ENCODE measurements at places on chromosomes 3 and 15.

DNA sequence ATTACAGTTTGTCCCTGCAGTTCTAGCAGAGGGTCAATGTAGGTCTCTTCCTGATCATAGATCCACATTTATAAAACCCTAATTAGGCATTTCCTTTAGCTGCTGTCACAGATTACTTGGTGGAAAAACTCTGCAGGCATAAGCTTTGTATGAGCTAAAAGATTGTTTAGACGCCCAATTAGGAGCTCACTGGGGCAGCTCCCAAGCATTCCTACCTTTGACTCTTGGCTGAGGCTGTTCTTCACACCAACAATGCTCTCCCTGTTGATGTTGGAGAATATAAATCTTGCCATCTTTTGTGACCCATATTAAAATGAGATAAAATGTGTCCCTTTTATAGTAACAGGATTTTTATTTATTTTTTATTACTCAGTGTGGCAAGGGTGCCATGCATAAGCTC lies 148.3 kb upstream of the TRIM42 start:
- no peak for DNase-seq

DNA sequence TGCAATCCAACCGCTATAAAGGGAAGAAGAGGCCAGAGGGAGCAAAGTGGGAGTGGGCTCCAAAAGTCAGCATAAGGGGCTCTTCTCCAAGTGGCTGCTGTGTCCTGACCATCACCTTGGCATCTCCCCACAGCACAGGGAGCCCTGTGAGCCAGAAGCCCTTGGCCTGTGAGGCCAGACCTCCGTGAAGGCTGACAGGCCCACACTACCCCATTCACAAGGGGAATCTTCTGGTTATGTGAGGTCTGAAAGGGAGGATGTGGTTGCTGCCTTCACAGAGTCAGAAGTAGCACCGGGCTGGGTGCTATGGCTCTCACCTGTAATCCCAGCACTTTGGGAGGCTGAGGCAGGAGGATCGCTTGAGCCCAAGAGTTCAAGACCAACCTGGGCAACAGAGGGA lies 2.6 kb upstream of the ULK3 start:
- DNase-seq: no peak

GRCh38 chr3:122789585-122790273 lies 3.9 kb downstream of the HSPBAP1 start:
- DNase-seq: no peak

DNA sequence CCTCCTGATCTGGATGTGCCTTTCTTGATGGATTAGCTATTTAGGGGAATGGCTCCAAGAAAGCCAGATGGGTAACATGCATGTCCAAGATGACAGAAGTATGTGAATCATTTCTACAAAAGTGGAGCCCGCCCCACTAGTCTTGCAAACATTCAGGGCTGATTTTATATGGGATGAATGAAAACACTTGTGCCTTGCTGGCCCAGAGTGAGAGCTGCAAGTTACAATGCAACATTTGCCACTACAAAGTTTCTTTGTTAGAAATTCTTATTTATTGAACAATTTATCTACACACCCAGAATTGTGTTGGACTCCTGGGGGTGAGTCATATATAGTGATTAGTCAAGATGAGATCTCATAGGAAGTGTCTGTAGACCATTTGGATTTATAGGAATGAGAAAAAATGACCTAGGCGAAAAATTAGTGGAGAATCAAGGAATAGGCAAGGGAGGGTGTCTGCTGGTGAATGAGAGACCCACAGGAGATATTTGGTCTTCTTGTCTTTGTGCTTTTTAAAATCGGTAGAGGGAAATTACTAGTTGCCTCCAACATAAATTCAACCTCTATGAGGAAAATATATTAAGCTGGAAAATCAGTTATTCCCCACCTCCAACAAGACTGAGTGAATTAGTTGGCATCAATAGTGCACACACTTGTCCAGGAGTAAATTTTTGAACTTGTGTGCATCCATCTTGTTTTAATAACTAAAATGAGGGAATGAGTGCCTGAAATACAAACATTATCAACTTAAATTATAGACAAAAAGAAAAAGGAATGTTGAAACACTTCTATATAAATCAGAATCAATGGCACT lies 53.5 kb upstream of the DCBLD2 start:
- peak; percentile 44 for DNase-seq

- no peak for DNase-seq
Measured at GRCh38 chr3:3636815-3637214, 162.4 kb upstream of the LRRN1 start.

- DNase-seq: no peak
Measured at GRCh38 chr15:88741671-88742070, 61.6 kb upstream of the ACAN start.

GRCh38 chr3:53072653-53073552 lies 27.0 kb upstream of the SFMBT1 start:
- peak; percentile 89 for DNase-seq

GRCh38 chr15:89649716-89650115 lies 5.6 kb downstream of the KIF7 start:
- no peak for DNase-seq

DNA sequence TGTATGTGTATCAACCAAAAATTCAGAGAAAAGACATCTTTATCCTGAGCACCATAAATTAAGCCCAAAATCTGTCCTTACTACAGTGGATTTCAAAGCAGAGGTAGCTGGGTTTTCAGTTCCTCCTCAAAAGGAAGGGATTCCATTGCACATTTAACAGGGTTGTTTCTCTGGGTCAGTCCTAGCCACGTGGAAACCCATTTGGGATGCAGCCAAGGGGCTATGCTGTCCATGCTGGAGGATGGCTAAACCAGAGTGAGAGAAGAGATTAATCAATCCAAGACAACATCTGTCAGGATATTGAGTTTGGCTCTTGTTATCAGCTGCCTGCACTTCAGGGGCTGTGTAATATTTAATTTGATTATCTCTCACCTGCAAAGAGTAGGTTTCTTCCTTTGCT lies 28.1 kb downstream of the LSAMP start:
- DNase-seq: no peak

DNA sequence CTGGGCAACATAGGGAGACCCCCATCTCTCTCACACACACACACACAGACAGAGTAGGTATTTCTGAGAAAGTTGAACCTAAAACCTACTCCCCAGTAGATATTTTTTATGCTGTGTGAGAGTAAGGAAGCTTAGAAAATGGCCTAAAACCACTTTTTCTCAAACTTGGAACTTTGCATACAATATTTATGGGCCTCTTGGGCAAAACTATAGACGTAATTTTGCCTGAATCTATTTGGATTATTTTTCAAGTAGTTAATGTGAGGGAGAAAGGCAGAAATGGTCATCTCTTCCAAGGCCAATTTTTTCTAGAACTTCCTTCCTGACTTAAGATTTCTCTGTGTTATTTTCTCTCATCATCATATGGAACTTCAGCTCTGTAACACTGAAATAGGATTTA lies 81.7 kb downstream of the ZNF609 start:
- no peak for DNase-seq

DNA sequence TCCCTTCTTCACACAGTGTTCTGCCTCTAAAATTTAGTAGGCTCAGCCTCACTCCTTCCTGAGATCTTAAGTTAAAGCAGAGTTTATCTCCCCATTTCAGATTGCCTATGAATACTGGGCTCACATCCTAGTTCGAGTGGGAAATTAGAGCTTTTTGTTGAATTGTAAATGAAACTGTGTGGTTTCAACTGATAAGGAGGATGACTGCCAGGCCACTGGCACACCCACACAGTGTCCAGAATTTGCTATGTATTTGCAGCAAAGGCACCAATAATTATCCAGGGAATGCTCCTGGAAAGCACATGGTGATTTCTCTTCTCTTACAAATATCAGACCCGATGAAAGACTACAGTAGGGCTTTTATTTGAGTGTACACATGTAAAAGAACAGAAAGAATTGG lies 308.1 kb upstream of the COL8A1 start:
- no peak for DNase-seq

DNA sequence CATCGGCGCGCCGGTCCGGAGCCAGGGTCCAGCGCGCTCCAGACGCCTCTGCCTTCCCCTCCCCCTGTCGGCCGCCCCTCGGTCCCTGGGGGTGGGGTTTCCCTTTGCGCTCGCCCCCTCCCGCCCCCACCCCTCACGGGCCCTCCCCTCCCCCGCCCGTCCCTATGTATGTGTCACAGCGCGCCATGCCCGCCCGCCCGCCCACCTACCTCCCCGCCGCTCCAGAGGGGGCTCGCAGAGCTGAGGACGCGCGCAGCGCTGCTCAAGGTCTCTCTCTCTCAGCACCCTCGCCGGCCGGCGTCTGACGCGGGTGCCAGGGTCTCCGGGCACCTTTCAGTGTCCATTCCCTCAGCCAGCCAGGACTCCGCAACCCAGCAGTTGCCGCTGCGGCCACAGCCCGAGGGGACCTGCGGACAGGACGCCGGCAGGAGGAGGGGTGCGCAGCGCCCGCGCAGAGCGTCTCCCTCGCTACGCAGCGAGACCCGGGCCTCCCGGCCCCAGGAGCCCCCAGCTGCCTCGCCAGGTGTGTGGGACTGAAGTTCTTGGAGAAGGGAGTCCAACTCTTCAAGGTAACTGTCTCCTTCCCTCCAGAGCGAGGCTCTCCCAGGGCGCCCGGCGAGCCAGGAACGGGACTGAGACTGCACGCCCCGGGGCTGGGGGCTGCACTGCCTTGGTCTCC lies at the start of gene ACAN:
ACAN (plus strand) TSS at position 196 of the 679 bp plus-strand sequence. CDS start 32,771 bp downstream, outside the sequence.
- DNase-seq: no peak

GRCh38 chr15:82613747-82614146 lies 33.4 kb downstream of the CPEB1 start:
- no peak for DNase-seq

- DNase-seq: no peak
Measured at GRCh38 chr3:117409256-117409655, 699.7 kb downstream of the TUSC7 start.

DNA sequence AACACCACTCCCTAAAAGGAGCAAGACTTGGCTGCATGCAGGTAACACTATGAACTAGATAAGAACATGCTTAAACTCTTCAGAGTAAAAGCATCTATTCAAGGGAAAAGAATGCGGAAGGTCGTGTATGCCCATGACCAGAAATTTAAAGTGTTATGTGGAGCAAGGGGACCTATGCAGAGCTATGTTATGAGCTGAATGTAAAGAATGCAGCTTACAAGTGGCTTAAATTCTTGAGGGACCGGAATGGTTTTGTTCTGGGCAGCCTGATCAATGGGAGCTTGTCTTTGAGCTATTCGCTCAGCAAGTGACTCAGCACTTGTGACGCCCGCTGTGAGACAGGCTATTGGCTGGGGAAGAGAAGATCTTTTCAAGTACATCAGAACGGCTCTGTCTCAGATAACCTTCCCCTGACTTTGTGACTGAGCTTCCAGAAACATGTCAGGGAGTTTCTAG lies 367.5 kb upstream of the THBS1 start:
- no peak for DNase-seq

- DNase-seq: no peak
Measured at GRCh38 chr3:124223853-124224252, 231.9 kb upstream of the ROPN1 start.

DNA sequence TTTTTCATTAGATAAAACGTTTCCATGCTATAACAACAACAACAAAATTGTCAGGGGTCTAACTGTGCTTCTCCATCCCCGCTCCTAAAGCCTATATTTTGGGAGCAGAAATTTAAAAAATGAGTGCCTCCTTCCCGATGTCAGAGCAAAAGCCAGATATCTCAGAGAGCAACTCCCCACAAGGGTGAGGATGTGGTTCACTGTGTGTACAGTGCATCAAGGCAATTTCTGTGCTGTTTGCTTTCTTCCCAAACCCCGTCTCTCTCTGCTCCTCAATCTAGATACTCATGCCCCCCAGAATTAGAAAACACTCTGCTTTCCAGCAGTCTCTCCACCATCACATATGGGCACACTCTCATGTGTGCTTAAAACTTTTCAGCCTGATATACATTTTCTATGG lies 76.7 kb upstream of the MBNL1 start:
- DNase-seq: no peak

GRCh38 chr3:171548917-171549316 lies 88.7 kb upstream of the TNIK start:
- no peak for DNase-seq

DNA sequence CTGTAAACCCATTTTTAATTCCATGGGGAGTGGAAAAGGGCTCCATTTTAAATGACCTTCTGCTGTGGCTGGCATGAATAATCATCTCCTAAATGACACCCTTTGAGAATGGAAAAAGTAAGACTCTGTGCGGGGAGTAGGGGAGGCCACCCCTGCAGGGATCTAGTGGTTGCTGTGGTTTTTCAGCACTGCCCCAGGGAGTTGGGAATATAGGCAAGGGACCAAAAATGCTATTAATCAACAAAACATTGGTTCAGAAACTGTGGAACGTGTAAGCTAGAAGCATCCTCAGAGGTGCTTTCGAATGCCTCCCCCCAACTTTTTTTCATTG lies 30.1 kb upstream of the ADAMTS7 start:
- no peak for DNase-seq

GRCh38 chr15:70186152-70186551 lies 88.4 kb upstream of the TLE3 start:
- DNase-seq: no peak

DNA sequence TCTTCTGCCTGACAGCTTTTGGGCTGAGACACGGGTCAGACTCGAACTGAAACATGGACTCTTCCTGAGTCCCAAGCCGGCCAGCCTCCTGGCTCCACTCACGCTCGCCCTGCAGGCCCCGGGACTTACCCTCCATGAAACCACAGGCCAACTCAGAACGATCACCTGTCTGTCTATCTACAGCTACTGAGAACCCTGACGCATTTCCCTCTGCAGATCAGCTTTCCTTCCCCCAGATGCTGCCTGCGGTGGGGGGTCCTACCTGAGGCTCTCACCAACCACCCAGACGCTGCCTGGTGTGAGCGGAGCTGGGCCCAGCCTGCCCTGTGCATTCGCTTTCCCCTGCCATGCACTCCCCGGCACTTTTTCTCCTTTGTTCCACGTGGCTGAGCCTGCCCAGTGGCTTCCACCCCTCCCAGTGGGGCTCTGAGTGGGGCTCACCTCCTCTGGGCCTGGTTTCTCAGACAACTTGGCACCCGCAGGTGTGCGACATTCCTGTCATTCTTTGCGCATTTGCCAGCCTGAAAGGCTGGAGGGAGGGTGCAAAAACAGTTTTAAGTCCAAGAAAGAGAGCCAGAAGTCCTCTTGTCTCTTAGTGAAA lies 60.2 kb downstream of the PLXNA1 start:
- no peak for DNase-seq

DNA sequence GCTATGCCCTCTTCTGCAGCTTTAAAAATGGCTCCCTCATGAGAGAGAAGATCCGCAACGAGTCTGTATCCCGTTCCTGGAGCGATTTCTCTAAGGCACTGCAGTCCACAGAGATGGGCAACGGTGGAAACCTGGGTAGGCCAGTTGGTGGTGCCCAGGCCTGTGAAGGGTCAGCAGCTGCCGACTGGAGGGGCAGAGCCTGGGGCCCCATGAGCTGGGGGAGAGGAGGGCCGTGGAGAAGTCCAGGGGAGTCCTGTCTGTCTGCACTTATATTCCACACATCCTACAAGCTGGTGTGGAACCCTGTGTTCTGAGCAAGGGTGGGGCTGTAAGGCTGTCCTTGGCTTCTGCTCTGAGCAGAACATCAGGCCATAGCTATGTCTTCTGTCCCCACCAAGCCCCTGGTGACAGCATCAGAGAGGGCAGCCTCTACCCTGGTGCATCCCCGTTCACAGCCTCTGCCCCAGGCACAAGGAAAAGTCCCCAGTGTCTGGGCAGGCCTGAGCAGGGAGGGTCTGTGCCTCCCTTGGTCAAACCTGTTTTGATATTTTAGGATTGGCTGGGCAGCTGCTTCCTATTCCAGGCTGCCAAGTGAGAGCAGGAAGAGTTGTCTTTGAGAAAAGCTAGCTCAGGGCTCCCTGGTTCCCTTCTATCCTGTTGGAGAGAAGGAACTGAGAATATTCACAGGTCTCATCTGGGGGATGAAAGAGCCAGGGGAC lies 29.7 kb downstream of the XYLB start:
- DNase-seq: no peak

All from AG08395 (cell line).